Endothelial cell of umbilical vein (primary cell): ENCODE measurements at places on chromosomes 16 and 17.
A peak's percentile ranks its signal among the peaks of the same experiment; 100 is the strongest.

DNA sequence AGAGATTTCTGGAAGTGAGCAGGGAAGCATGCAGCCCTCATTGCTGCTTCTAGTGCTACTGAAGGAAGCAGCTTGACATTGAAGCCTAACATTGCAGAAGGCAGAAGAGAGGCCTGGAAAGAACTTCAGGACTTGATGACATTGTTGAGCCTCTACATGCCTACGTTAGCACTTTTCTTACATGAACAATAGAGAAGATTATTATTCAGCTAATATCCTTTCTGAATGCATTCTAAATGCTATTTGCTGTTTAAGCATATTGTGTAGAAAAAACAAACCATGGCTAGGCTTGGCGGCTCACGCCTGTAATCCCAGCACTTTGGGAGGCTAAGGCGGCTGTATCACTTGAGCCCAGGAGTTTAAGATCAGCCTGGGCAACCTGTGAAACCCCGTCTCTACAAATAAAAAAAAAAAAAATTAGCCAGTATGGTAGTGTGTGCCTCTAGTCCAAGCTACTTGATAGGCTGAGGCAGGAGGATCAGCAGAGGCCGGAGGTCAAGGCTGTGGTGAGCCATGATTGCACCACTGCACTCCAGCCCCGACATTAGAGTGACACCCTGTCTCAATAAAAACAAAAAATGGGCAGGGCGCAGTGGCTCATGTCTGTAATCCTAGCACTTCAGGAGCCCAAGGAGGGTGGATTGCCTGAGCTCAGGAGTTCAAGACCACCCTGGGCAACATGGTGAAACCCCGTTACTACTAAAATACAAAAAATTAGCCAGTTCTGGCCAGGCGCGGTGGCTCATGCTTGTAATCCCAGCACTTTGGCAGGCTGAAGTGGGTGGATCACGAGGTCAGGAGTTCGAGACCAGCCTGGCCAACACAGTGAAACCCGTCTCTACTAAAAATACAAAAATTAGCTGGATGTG, 2.2 kb upstream of the AURKB start:
- no peak overlapping the region for H3K27ac ChIP-seq
- H3K27me3 ChIP-seq, result no peaks in the 10 kb centered on the region
- no peaks in the 10 kb centered on the region for H3K36me3 ChIP-seq
- DNase-seq, result no peak
- peaks cover 13% of the 10 kb centered on the region for H3K4me1 ChIP-seq

- H3K4me3 ChIP-seq, result no peak overlapping the region
- H3K36me3 ChIP-seq, result no peaks in the 10 kb centered on the region
- H3K27ac ChIP-seq, result no peak overlapping the region
Measured at GRCh38 chr17:56478836-56479447, 114.6 kb upstream of the NOG start.

DNA sequence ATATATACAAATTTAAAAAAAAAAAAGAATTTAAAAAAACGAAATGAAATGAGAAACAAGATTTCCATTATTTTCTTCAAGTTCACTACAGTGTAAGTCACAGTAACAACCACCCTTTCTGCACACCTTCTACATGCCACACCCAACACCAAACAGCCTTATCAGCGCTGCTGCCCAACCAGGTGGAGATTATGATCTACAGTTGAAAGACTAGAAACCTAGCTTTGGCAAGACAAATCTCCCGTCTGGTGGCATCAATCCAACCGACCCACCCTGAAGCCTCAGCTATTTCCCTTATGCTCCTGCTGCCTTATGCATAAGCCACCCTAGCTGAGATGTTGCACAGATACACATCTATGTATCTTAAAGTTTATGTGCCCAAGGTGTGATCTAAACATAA, 60.8 kb downstream of the PARN start:
- H3K4me3 ChIP-seq, result no peak overlapping the region
- no peak for DNase-seq
- H3K4me1 ChIP-seq, result peaks cover 17% of the 10 kb centered on the region
- H3K27ac ChIP-seq, result no peak overlapping the region
- H3K36me3 ChIP-seq, result no peaks in the 10 kb centered on the region
- H3K27me3 ChIP-seq, result no peaks in the 10 kb centered on the region

DNA sequence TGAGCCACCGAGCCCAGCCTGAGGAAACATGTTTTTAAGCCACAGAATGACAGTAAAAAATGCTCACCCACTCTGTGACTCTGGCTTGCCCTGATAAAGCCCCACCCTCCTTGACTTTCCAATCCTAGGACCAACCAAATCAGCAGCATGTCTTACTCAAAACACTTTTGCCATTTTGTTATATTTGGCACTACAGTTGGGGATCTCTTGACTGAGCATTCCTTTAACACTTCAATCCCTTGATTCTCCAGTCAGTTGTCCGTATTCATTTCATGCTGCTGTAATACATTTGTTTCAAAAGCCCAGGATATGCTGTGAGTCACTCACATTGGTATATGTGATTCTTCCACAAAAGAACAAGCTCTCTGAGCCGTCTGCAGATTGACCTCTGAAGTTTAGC, 8.2 kb downstream of the MYH3 start:
- no peaks in the 10 kb centered on the region for H3K36me3 ChIP-seq
- no peaks in the 10 kb centered on the region for H3K4me1 ChIP-seq
- no peak overlapping the region for H3K4me3 ChIP-seq
- no peak overlapping the region for H3K27ac ChIP-seq
- no peaks in the 10 kb centered on the region for H3K27me3 ChIP-seq

DNA sequence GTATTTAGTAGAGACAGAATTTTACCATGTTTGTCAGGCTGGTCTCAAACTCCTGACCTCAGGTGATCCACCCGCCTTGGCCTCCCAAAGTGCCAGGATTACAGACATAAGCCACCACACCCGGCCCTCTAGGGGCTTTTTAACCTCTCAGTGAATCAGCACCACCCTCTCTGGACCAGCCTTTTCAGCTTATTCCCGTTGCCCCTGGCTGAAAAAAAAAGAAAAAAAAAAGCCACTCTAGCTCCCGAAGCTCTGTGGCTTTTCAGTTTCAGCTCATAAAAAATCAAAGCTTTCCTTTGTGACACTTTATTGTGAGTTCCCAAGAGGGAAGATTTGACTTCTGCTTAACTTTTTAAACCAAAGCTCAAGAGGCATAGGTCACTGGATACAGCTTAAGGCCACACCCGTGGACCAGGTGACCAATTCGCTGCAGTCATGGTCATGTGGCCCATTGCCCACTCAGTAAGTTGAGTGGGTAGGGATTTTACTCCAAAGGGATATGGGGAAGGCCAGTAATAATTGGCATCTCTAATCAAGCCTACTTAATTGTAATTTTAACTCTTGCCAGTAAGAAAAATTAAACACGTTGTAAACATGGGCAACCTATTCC, 46.6 kb upstream of the MED13 start:
- no peaks in the 10 kb centered on the region for H3K36me3 ChIP-seq
- DNase-seq, result no peak
- no peaks in the 10 kb centered on the region for H3K27me3 ChIP-seq
- H3K4me3 ChIP-seq, result no peak overlapping the region
- no peak overlapping the region for H3K27ac ChIP-seq

GRCh38 chr17:37231887-37232286, 143.9 kb upstream of the C17orf78 start:
- no peaks in the 10 kb centered on the region for H3K4me1 ChIP-seq
- H3K27ac ChIP-seq, result no peak overlapping the region
- no peak for DNase-seq

DNA sequence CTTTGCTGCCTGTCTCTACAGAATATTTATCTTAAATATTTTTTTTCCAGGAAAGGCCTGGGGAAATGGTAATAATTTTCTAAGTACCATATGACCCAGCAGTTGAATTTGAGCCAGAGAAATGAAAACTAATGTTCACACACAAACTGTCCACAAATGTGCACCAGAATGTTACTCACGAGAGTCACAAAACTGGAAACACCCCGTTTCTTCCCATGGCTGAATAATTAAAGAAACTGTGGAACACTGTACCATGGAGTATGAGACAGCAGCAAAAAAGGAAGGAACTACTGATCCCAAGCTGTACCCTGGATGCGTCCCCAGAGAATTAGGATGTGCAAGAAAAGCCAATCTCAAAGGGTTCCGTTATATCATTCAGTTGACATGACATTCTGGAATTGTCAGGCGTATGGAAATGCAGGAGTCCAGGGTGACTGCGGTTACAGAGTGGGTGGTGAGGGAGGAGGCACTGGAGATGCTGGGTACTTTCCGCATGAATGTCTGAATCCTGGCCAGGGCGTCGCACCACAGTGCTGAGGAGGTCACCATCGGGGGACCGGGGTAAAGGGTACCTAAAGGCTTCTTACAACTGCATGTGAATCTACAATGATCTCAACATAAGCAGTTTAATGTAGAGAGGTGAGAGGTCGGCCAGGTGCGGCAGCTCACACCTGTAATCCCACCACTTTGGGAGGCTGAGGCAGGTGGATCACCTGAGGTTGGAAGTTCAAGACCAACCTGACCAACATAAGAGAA, 34.5 kb downstream of the USP22 start:
- no peak for DNase-seq
- H3K4me1 ChIP-seq, result no peaks in the 10 kb centered on the region
- H3K36me3 ChIP-seq, result peaks cover 71% of the 10 kb centered on the region
- H3K27ac ChIP-seq, result no peak overlapping the region
- H3K4me3 ChIP-seq, result no peak overlapping the region

- no peak for DNase-seq
- no peaks in the 10 kb centered on the region for H3K4me1 ChIP-seq
- no peak overlapping the region for H3K4me3 ChIP-seq
Measured at GRCh38 chr16:55364811-55365210, 40.8 kb downstream of the IRX6 start.

DNA sequence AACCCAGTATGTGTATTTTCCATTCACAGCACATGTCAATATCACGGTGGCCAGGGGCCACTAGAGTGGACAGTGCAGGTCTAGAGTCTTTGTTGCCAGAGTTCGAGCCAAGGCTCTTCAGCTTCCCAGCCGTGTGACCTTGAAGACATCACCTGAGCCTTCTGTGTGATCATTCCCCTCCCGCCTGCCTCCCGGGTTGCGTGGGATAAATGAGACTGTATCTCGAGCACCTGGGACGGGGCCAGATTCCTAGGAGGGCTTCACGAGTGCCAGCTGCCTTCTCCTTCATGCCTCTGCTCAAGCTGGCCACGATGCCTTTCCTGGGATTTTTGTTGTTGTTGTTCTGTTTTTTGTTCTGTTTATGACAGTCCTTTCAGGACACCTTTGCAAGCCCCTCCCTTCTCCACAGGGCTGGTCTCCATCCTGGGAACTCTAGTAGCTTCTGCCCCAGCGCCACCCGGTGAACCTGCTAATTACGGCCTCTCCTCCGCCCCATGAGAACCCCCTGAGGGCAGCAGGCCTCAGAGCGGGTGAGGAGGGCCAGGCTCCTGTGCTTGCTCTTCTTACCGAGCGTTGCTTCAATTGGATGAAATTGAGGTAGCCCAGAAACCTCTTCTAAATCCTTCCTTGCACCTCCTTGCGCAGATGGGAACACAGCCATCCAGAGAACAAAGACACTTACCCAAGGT, 3.9 kb downstream of the SPNS2 start:
- H3K27ac ChIP-seq, result no peak overlapping the region
- no peaks in the 10 kb centered on the region for H3K27me3 ChIP-seq
- H3K4me3 ChIP-seq, result no peak overlapping the region
- peaks cover 4% of the 10 kb centered on the region for H3K36me3 ChIP-seq
- DNase-seq, result no peak

- no peak overlapping the region for H3K27ac ChIP-seq
- H3K27me3 ChIP-seq, result no peaks in the 10 kb centered on the region
- H3K4me3 ChIP-seq, result peak overlapping the region; percentile 68
- H3K36me3 ChIP-seq, result no peaks in the 10 kb centered on the region
- H3K4me1 ChIP-seq, result peaks cover 10% of the 10 kb centered on the region
Measured at GRCh38 chr16:11254913-11255736, 879 bp downstream of the SOCS1 start.

- no peaks in the 10 kb centered on the region for H3K4me1 ChIP-seq
- H3K36me3 ChIP-seq, result no peaks in the 10 kb centered on the region
- DNase-seq, result no peak
- no peak overlapping the region for H3K4me3 ChIP-seq
- H3K27me3 ChIP-seq, result no peaks in the 10 kb centered on the region
Measured at GRCh38 chr17:12592941-12593340, 72.7 kb upstream of the MYOCD start.

DNA sequence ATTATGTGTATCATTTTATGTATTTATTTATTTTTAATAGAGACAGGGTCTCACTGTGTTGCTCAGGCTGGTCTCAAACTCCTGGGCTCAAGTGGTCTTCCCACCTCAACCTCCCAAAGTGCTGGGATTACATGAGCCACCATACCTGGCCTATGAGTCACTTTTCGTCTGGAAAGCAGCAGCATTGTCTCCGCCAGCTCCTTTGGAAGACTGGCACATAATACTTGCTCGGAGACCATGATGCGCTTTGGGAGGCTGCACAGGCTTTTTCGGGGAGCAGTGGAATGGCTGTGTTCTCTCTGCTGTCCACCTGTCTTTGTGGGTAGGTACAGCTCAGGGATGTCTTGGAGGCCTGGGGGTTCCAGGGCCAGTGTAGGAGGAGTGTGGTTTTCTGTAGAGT, 102.2 kb downstream of the AATF start:
- H3K4me1 ChIP-seq, result peaks cover 3% of the 10 kb centered on the region
- H3K27ac ChIP-seq, result no peak overlapping the region
- no peak for DNase-seq
- H3K27me3 ChIP-seq, result no peaks in the 10 kb centered on the region

GRCh38 chr16:85153046-85153445, 40.8 kb upstream of the CIBAR2 start:
- no peaks in the 10 kb centered on the region for H3K36me3 ChIP-seq
- H3K4me1 ChIP-seq, result peaks cover 9% of the 10 kb centered on the region
- no peak for DNase-seq
- no peak overlapping the region for H3K4me3 ChIP-seq
- H3K27me3 ChIP-seq, result no peaks in the 10 kb centered on the region
- H3K27ac ChIP-seq, result no peak overlapping the region

DNA sequence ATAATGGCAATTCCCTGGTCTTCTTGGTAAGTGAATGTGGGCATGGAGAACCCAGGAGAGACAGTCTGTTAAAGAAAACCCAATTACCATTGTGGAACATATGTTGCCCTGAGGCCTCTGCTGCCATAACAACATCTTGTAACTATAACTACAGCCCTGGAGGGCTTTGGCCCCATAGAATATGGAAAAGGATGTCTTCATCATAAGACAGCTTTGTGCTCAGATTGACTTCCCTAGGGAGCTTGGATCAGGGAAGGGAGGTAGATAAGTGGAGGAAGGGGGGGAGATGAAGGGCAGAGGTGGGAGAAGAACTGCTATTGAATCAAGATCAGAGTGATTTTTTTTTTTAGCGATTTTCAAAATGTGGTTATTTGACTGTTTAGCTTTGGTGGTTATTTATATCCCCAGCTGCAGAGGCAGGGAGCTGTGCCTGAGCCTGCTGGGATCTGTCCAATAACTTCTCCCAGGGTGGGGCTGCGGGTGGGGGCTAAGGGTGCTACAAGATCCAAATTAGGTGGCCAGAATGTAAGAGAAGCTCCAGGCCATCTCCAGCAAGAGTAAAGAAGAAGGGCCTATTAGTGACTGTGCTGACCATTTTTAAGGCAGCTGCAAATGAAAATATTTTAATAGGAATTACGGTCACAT, 5.3 kb upstream of the KAT7 start:
- H3K27me3 ChIP-seq, result no peaks in the 10 kb centered on the region
- H3K4me1 ChIP-seq, result peaks cover 17% of the 10 kb centered on the region
- H3K4me3 ChIP-seq, result no peak overlapping the region
- no peak overlapping the region for H3K27ac ChIP-seq
- H3K36me3 ChIP-seq, result no peaks in the 10 kb centered on the region
- DNase-seq, result no peak

- H3K27ac ChIP-seq, result no peak overlapping the region
- no peak overlapping the region for H3K4me3 ChIP-seq
- no peaks in the 10 kb centered on the region for H3K27me3 ChIP-seq
- DNase-seq, result no peak
- H3K36me3 ChIP-seq, result peaks cover 32% of the 10 kb centered on the region
Measured at GRCh38 chr16:1757714-1758461, 13.5 kb downstream of the NME3 start.
